ENCODE measurements at places on chromosomes 4 and X. TPM values are rescaled to one million over a fixed set of nuclear protein-coding genes. Genes with fewer than 3 reads are reported as not detected.

Gene MAGEA8
- total RNA-seq, result not detected

Gene EXOSC9
- 69.1 TPM for total RNA-seq

DNA sequence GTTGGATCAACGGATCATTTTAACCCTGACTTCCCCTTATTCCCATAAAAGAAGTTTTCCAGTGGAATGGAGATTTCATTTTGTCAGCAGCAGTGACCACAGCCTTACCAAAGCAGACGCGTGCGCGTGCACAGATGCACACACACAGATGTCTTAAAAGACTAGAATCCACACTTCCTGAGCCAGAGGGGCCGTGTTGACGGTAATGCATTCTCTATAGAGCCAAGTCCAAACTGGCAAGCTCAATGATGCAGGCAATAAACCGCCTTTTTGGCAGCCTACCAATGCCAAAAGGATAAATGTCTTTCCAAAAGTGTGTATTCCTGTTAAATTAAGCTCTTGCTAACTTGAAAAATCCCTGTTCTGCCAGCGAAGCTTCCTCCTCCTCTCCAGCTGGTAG, 18.8 kb upstream of the CLDN34 start:
- H3K4me1 ChIP-seq, result no peaks in the 10 kb centered on the region
- peaks cover 75% of the 10 kb centered on the region for H3K36me3 ChIP-seq
- H3K27me3 ChIP-seq, result no peaks in the 10 kb centered on the region
- no peak overlapping the region for H3K4me3 ChIP-seq
- H3K27ac ChIP-seq, result no peak overlapping the region

GRCh38 chrX:118208481-118208880, 91.9 kb upstream of the KLHL13 start:
- no peak for DNase-seq
- H3K4me3 ChIP-seq, result no peak overlapping the region
- H3K36me3 ChIP-seq, result no peaks in the 10 kb centered on the region
- H3K4me1 ChIP-seq, result no peaks in the 10 kb centered on the region
- H3K27me3 ChIP-seq, result no peaks in the 10 kb centered on the region
- no peak overlapping the region for H3K27ac ChIP-seq

Gene CENPVL3
- total RNA-seq, result 3.3 TPM

DNA sequence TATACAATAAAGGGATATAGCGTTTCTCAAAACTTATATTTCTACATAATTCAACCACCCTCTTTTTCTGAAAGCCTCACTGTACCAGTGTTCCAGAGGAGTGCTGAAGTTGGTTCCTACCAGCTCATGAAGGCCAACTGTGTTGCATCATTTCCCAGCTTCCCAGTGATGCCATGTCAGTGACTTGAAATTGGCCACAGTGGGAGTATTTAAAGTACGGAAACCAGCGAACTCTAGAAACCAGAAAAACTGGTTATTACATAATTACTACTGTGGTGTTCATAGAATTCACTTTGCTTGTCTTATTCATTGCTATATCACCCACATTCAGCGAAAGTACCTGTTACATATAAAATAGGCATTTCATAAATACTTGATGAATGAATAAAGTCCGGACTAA, 135.4 kb downstream of the GC start:
- no peak overlapping the region for H3K27ac ChIP-seq
- no peak overlapping the region for H3K4me3 ChIP-seq
- no peaks in the 10 kb centered on the region for H3K36me3 ChIP-seq
- H3K4me1 ChIP-seq, result no peaks in the 10 kb centered on the region
- DNase-seq, result no peak
- H3K27me3 ChIP-seq, result no peaks in the 10 kb centered on the region

DNA sequence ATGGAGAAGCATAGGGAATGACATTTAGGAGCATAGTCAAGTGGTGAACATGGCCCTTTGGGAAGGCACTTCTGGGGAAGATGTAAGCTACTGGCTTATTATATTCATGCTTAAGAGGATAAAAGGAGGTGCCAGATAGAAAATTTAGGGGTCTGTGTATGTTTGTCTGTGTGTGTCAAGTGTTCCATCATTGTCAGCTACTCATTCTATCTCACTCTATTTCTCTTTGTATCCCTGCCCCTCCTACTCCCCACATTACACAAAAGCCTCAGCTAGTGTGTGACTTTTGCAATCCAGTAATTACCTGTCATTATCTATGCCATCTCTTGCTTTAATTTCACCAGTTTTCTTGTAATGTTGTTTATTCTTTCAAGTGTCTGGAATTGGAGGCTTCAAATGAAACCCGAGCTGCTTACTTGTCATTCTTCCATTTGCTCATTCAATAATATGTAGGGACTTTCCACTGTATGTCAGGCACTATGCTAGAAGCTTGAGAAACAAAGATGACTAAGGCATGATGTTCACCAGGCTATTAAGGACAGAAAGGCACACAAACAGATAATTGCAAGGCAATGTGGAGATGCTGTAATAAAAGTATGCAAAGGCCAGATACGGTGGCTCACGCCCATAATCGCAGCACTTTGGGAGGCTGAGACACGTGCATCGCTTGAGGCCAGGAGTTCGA, 229.8 kb upstream of the TEX13C start:
- H3K27me3 ChIP-seq, result no peaks in the 10 kb centered on the region
- no peaks in the 10 kb centered on the region for H3K36me3 ChIP-seq
- H3K4me3 ChIP-seq, result no peak overlapping the region
- H3K4me1 ChIP-seq, result no peaks in the 10 kb centered on the region
- no peak overlapping the region for H3K27ac ChIP-seq

GRCh38 chr4:18398661-18399060, 377.1 kb upstream of the LCORL start:
- no peak overlapping the region for H3K4me3 ChIP-seq
- H3K36me3 ChIP-seq, result no peaks in the 10 kb centered on the region
- H3K27me3 ChIP-seq, result no peaks in the 10 kb centered on the region
- no peak for DNase-seq
- no peak overlapping the region for H3K27ac ChIP-seq
- H3K4me1 ChIP-seq, result no peaks in the 10 kb centered on the region

Gene RRH
- not detected for total RNA-seq

Gene STPG2
- 0.11 TPM for total RNA-seq

Gene ZC4H2
- 32.4 TPM for total RNA-seq

GRCh38 chr4:16450031-16450430, 223.8 kb upstream of the TAPT1 start:
- H3K27ac ChIP-seq, result no peak overlapping the region
- no peak overlapping the region for H3K4me3 ChIP-seq
- H3K4me1 ChIP-seq, result no peaks in the 10 kb centered on the region

GRCh38 chrX:16039834-16040233, 83.5 kb upstream of the GRPR start:
- DNase-seq, result no peak
- peaks cover 22% of the 10 kb centered on the region for H3K36me3 ChIP-seq
- no peak overlapping the region for H3K4me3 ChIP-seq
- H3K4me1 ChIP-seq, result peaks cover 7% of the 10 kb centered on the region
- H3K27ac ChIP-seq, result no peak overlapping the region

DNA sequence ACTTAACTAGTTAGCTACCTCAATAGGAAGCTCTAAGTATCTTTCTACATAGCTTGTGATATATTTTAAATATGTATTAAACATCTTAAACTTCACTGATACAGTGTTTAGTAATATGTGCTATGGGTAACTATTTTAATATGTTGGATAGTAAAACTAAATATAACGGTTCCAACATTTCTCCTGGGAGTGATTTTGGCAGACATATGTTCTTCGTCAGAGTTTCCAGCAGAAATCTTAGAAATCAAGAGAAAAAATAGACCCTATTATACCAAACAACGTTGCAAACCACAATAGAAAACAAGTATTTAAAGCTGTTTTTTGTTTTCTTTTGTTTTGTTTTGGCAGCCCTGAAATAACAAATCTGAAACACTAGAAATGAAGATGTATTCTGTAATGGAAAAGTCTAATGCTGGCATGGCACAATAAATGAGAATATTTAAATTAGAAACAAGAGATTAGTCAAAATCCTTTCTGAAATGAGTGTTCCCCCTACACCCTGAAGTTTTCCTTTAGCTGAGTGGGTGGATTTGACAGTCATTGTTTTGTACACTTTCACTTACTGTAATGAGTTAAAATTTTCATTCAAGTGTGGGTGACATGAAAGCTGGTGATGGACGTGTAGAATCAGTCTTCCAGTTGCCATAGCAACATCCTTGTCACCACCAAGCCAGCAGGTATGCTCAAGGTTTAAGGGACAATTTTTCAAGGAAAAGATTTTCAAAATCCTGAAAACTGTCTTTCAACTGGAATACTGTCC, 233.5 kb downstream of the SCFD2 start:
- H3K4me1 ChIP-seq, result no peaks in the 10 kb centered on the region
- no peak for DNase-seq
- no peak overlapping the region for H3K27ac ChIP-seq

GRCh38 chrX:128518508-128518907, 466.3 kb upstream of the ACTRT1 start:
- 0 out of 2 replicates have a peak, but pooled peaks cover 6% of the 10 kb centered on the region for H3K36me3 ChIP-seq
- H3K27ac ChIP-seq, result no peak overlapping the region
- H3K4me3 ChIP-seq, result no peak overlapping the region
